ENCODE measurements at places on chromosomes 2 and 18.

DNA sequence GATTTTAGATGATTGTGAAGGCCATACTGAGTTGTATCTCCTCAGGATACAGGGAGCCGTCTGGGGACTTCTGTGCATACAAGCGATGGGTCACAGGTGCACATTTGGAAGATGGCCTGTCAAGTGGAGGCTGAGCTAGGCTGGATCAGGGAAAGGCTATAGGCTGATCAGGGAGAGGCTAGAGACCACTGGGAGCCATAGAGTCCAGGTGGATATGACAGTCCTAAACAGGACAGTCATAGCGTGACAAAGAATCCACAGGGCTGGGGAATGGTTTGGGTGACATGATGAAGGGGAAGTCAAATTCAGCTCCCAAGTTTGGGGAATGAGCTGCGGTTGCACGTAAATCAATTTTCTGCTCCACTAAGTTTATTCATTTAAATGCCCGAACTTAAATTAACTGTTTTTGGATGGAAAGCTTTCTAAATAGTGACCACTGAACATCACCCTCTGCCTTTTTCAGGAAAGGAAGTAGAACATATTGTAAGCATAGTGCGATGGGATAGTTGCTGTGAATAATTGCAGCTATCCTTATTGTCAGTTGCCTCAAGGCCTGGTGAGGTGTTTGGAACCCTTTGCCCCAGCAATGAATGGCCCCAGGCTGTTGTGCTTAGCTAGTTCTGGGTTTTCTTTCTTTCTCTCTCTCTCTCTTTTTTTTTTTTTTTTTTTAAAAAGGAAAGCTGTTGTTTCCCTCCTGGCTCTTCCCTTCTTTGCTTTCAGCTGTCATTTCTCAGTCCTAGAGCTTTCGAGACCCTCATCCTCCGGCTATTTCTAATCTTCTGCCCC is 50.5 kb downstream of the KLHL29 start:
- no peak for DNase-seq

DNA sequence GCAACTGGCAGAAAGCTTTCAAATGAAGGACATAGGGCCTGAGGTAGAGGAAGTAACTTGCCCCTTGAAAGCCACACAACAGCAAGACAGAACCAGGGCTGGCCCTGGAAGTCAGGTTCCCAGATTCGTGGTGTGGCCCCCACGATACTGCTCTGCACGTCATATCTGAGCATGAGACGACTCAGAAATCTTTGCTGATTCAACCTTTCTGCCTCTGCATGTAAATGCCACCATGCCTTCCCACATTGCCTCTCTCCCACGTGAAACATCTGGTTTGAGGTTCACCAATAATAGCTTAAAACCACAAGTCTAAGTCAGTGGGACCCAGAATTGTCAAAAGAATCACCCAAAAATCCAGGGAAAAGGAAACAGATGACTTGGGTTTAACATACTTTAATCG is 214.0 kb upstream of the TRIB2 start:
- DNase-seq = no peak

GRCh38 chr2:30679426-30680088 is 127.7 kb downstream of the CAPN13 start:
- DNase-seq = no peak

DNA sequence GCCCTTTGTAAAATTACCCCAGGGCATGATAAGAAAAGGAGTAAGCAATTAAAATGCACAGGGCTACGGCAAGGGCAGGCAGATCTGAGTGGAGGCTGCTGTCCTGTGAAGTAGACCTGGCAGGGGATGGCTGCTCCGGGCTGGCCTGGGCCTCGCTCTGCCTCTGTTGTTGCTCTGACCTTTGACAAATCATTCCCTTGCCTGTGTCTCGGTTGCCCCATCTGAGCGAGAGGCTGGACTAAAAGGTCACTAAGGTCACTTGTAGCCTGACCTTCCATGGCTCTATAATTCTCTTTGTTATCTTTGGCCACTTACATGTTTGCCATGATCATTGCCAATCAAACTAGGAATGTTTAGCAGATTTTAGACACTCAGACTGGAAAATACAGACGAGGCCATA is 118.1 kb downstream of the KLHL29 start:
- DNase-seq = no peak

- no peak for DNase-seq
Observed at GRCh38 chr18:11767935-11768334, 78.9 kb downstream of the GNAL start.

DNA sequence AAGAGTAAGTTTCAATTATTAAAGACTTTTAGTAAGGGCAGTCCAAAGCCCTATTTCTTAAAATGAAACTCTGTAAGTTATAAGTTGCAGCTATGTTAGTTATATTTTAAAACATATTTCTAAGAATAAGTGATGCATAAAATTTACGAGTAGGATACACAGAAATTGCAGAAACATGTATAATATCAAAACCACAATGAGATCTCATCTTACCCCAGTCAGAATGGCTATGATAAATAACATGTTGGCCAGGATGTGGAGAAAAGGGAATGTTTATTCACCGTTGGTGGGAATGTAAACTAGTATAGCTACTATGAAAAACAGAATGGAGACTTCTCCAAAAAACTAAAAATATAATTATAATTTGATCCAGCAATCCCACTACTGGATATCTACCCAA is 201.2 kb downstream of the CBLN2 start:
- DNase-seq = no peak

- DNase-seq = no peak
Observed at GRCh38 chr2:50582164-50582563, 449.8 kb downstream of the NRXN1 start.

Data from activated gamma-delta T cell (primary cell).